ENCODE measurements at places on chromosomes 4 and X.
A peak's percentile ranks its signal among the peaks of the same experiment; 100 is the strongest.

GRCh38 chrX:79078114-79078513, 66.4 kb upstream of the GPR174 start:
- DNase-seq: no peak

GRCh38 chr4:146742416-146742815, 103.7 kb downstream of the POU4F2 start:
- no peak for DNase-seq

GRCh38 chr4:77437079-77437478, 168.5 kb upstream of the CXCL13 start:
- no peak for DNase-seq

DNA sequence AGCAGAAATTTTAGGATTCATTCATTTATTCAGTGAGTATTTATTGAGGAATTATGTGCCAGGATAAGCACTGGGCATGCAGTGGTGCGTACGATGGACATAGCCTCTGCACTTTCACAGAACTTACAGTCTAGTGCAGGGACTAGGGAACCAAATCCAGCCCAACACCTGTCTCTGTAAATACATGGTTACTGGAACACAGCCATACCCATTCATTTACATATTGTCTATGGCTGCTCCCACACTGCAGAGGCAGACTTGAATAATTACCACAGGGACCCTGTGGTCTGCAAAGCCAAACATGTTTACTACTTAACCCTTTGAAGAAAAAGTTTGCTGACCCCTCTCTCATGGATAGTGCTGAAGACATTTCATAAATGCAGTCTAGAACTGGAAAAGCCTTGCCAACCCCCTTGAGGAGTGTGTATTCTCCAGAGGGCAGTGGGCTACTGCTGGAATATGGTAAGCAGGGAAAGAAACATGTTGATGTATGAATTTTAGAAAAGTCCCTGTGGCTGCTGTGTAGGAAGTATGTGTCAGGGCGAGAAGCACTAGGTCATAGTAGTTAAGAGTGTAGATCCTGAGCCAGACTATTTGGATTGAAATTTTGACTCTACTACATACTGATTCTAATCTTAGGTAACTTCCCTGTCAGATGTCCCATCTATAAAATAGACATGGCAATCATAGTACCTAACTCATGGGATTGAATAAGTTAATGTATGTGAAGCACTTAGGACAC, 75.5 kb downstream of the GALNT7 start:
- no peak for DNase-seq

DNA sequence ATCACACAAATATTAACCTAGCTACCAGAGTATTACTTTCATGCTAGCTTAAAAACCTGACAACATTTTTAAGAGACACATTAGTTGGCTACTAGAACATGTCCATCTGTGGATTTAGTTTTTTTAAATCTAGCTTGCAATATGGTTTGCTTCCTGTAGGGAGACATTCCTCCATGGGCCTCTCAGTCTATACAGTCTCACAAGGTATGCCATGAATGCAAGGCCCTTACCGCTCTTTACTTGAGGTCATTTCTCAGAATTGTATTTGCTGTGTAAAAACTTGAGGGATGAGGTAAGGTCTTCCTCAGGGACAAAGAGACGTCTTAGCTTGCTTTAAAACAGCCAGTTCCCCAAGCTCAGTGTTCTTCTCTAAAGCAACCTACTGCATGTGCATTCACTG, 26.9 kb downstream of the UBA6 start:
- no peak for DNase-seq

- no peak for DNase-seq
Observed at GRCh38 chr4:95255396-95256107, 293.2 kb downstream of the UNC5C start.

DNA sequence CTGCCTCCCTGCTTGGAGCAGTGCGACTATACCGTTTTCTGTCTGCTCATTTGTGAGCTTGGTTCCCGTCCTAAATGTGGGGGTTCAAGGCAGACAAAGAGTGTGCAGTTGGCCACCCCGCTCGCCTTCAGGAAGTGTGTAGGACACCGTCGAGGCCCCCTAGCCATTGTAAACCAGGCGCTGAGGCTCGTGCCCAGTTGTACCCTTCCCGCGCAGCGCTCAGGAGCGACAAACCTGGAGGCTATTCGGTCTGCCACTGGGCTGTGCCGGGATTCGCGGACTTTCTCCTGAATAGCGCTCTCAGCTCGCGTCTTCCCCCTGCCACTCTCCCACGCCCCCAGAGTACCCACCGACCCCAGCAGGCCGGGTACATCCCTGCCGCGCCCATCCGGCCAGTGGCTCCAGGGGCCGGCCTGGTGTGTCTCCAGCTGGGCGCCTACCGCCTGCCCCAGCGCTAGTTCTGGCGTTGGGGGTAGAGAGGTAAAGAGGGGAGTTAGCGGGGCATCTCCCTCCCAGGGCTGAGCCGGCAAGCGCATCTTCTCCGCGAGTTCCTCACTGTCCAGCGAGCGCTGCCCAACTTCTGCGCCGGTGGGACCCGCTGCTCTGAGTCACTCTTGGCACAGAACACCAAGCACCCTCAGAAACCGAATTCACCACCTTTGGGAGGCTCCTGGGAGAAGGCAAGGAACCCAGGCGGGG, 880 bp upstream of the LONRF3 start:
- no peak for DNase-seq

DNA sequence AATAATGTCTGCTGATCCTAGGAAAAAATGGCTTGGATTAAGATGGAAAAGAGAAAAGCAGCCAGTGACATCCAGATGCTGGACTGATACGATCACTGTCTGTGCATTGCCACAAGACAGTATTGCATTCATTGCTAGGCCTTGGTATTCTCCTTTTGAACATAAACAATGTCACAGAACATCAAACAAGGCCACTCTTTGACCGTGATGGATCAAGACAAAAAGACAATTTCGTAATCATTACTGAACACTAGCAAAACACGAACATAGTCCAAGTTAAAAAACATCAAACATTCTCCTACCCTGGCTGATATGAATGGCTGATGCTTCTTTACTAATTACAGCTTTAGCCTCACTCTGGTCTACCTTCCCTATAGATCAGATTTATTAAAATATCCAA, 374.1 kb upstream of the CXorf51B start:
- no peak for DNase-seq

- DNase-seq: no peak
Observed at GRCh38 chrX:153778181-153778580, 2.7 kb upstream of the SRPK3 start.

- DNase-seq: no peak
Observed at GRCh38 chr4:173074501-173074946, 94.1 kb upstream of the GALNT7 start.

DNA sequence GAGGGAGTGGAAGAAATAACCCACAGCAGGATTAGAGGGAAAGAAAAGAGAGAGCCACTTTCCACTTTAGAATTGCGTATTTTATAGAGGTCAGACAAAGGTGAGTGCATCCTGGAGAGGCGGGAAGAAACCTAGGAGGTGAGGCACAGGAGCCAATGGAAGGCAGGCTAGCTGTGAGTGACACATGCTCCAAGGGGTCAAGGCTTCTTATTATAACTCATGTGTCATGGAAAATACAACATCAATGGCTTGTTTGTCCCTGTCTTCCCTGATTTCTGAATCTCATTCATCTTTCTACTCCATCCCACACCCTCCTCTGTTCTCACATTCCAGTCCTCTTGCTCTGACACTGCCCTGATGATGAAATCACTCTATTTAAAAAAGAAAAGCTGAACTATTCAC, 14.4 kb downstream of the ANXA3 start:
- DNase-seq: no peak

GRCh38 chrX:46257451-46257879, 287.8 kb downstream of the ZNF674 start:
- DNase-seq: no peak

- no peak for DNase-seq
Observed at GRCh38 chrX:20951016-20951810, 423.0 kb upstream of the CNKSR2 start.

DNA sequence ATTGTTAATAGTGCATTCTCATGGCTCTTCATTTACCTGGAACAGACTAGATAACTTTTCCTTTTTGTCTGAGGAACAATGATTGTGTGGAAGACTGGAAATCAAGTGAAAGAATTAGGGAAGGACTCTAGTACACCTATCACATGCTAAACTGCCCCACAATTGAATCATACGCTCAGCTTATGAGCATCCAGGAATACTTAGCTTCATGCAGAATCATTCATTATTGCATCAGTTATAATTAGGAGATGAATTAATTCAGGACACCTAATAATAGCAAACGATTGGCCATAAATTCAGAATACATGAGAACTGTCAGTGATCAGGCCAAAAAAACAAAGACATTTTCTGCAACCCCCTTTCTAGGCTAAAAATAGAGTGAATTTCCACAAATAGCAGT, 106.9 kb downstream of the DKK2 start:
- DNase-seq: no peak

- DNase-seq: no peak
Observed at GRCh38 chr4:110087070-110087708, 111.2 kb downstream of the ELOVL6 start.

- no peak for DNase-seq
Observed at GRCh38 chr4:24550441-24551175, 33.7 kb downstream of the DHX15 start.

DNA sequence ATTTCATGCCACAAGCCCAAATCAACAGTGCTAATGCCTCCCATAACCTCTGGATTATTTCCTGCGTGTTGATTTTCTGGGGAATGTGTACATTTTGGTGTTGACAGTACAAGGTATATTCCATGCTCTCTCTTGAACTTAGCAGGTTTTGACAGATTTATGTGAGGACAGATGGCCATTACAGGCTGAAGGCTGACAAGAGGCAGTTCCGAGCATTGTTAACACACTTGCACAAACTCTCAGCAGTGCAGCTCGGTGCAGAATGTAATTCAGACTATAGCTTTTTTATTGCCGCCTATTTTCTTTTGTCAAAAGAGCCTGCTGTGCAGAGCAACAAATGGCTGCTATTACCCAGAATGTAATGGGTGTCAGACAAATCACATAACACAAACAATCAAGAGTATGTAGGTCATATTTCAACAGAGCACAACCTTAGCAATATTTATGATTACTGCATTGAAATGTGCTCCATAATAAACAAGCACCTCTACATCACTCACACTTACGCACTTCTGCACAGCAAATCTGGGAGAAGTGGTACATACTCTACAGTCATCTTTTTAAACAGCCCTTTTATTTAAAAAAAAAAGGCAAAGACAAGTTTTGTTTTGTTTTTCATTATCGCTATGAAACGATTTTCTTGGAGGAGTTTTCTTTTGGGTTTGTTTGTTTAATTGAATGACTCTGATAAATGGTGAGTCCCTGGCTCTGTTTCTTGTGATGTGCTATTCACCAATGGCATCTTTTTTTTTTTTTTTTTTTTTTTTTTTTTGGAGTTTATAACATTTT, 71.6 kb downstream of the PPARGC1A start:
- DNase-seq: no peak

DNA sequence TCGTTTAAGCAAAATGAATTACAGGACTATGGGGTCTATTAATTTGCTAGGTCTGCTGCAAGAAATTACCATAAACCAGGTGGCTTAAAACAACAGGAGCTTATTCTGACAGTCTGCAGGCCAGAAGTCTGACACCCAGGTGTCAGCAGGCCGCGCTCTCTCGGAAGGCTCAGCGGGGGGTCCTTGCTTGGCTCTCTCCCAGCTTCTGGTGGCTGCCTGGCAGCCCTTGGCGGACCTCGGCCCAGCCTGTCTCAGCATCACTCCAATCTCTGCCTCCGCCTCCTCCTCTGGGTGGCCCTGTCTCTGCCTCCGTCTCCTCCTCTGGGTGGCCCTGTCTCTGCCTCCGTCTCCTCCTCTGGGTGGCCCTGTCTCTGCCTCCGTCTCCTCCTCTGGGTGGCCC, 580.5 kb upstream of the FAT1 start:
- no peak for DNase-seq

DNA sequence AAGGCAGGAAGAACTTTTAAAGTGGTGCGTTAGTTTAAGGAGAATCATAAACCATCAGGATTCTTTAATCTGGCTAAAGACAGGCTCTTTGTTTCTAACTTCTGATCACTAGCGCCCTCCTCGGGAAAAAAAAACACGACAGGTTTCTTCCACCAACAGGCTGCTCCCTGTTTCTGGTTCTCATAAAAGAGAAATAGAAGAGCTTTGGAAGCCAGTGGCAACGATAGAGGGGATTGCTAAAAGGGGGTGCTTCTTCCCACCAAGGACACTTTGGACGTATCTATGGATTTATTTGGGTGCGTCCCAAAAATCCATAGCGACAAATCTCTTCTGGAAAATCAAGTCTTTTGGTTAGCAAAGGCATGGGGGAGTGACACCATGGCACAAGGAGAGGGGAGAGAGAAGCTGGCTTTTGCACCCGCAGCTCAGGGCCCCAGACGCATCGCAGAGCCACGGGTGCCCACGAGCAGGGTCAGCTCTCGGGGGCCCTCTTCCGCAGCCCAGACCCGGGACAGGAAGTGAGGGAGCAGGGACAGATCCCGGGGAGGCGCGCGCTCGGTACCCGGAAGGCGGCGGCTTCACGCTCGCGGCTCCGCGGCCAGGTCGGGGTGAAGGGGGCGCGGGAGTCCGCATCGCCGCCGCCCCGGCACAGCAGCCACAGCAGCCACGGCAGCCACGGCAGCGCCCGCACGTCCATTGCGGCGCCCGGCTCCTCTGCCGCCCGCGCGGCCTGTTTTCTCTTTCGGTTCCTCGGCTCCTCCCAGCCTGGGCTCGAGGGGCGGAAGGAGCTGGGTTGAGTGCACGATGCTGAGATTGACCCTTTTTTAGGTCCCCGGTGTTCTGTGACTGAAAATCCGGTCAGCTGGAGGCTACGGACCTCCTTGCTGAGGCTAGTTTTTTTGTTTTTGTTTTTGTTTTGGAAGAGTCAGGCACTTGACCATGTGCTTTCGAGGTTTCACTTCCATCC, at the start of gene CTSO:
CTSO (minus strand) TSS at position 716 of the 967 bp plus-strand sequence; CDS start at position 697, 19 bp downstream.
- peak; percentile 57 for DNase-seq

DNA sequence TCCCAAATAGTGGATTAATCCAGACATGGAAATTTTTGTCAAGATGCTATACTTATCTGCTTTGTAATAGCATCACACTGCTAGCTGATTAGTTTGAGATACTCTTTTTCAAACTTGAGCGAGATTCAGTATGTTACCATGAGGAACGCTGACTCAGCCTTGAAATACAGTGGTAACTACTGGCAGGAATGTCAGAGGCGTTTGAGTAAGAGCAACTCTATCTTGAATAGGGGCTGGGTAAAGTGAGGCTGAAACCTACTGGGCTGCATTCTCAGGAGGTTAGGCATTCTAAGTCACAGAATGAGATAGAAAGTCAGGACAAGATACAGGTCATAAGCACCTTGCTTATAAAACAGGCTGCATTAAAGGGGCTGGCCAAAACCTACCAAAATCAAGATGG, 2519.6 kb downstream of the ARAP2 start:
- DNase-seq: no peak

DNA sequence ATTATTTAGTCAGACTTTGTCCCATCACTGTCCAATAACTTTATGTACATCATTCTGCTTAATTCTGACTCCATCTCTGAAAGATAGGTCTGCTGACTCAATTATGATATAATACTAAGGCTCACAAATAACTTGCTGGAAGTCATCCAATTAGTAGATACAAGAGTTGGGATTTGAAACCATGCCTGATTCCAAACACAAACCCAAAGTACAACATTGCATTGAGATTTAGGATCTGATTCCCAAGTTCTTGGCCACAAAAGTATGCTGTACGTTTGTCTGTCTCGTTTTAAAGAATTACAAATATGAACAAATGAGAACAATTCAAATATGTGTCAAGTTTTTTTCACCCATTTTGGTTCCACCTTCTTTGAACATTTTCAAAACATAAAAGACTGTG, 108.8 kb downstream of the AMELX start:
- no peak for DNase-seq
